SK-MEL-5 (cell line): ENCODE measurements at places on chromosomes 13 and 19.

GRCh38 chr19:57377498-57378146 lies 12.0 kb upstream of the ZNF548 start:
- DNase-seq = no peak

DNA sequence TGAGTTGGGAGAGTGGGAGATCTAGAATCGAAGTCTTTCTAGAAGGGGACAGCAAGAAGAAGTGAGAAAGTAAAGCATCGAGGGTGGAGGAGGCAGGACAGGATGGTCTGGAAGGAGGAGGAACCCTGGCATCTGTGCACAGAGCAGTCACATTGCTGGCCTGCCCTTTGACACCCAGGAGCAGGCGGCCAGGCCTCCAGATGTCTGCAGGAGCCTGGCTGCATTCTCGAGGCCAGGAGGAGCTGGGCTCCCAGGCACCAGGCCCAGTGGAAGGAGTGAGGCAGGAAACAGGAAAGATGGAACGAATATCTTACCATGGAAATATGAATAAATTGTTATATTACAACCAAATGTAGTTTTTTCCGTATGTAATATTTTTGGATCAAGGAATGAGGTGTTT lies 27.7 kb upstream of the ARGLU1 start:
- DNase-seq = no peak

DNA sequence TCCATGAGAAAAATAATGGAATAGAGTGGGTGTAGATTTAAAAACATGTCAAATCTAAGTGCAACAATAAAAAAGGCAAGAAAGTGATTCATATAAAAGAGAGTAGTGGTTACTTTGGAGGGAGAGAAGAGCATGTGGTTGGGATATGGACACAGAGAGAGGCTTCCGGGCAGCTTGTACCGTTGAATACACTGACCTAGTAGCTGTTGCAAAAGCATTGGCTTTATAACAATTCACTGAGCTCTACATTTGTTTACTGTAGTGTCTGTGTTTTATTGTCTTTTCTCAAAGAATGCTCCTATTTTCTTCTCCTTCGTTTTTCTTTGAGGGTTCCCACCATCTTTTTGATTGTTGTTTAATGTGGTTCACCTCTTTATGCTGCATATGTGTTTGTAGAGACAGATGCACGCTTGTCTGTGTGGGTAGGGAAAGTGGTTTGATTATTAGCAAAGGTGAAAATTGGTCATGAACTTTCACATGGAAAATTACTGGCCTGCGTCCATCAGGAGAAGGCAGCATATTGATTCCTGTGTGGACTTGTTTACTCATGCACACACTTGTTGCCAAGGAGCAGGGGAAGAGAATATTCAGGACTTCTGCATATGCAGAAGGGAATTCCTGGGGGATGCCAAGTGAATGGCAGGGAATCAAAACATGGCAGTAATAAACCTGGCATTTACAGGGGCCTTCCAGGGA lies 29.9 kb upstream of the IRS2 start:
- DNase-seq = no peak

DNA sequence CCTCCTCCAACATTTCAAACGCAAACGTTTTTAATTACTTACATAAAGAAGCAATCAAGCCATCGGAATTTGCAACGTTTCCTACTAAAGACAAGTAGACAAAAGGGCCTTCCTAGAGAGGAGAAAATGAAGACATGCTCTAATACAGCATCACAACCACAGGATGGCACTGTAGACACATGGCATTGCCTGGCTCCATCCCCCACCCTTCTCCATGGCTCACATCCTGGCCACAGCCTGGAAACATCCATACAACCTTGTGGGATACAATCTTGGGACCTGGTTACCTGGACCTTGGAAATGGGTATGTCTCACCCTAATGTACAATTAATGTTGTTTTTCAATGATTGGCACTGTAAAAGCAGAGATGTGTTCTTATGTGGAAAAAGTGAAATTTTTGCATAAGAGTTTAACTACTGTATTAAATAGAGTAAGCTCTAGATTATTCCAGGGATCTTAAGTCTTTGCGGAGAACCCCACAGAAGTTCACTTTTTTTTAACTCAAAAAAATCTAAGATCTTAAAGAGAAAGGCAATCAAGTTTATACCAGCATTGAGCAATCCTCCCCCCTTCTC lies 21.5 kb downstream of the EBPL start:
- peak; percentile 82 for DNase-seq
